Ecto neural progenitor cell (in vitro differentiated cells): ENCODE measurements at places on chromosomes 16 and 17.

- DNase-seq = no peak
Measured at GRCh38 chr16:35252356-35252936, 1793.0 kb downstream of the TP53TG3F start.

- peak; percentile 89 for DNase-seq
Measured at GRCh38 chr17:56597495-56597990, 4.0 kb downstream of the NOG start.

DNA sequence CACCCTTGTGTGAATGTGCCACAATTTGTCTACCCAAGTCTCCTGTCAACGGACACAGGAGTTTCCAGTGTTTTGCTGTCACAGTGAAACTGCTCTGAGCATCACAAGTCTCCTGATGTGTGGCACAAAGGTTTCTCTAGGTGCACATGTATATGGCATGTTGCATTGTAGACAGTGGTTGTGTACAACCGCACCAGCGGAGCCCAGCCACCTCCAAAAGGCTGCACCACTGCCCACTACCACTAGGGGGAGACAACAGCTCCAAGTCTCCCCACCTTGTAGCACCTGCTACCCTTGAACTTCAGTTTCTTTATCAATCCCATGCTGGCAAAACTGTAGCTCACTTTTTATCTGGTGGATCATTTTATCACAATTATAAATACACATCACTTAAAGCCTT lies 95.5 kb upstream of the ZNF469 start:
- no peak for DNase-seq

DNA sequence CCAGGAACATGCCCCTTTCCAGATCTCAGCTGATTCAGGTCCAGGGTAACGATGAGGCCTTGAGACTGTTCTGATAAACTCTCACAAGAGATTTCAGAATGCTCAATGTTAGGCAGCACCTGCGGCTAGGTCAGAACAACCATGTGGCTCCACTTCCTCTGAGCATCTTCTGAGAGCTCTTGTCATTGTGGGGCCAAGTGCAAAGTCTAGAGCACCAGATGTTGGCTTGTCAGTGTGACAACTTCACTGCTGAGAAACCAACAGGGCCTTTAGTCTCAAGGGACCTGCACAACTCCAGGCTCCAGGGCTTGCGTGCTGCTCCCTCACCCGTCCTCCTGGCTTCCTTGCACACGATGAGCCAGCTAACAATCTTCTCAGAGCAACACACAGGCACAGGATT lies 29.0 kb downstream of the FCSK start:
- DNase-seq = no peak

DNA sequence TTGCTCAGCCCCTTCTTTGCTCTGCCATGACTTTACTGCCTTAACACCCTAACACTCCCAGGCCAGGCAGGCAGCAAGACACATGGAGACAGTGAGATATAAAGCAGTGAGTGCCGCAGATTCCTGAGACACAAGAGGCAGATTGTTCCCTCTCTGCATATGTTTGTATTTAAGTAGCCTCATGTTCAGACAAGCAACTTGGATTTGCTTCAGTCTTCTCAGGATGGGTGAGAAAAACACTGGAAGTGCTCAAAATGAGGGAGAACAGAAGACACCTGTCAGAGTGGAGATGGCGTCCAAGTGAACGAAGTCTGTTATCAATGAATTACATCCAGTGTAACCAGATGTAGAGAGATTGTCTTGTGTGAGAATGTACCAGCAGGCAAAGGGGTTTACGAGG lies 86.8 kb downstream of the CES1 start:
- DNase-seq = no peak

DNA sequence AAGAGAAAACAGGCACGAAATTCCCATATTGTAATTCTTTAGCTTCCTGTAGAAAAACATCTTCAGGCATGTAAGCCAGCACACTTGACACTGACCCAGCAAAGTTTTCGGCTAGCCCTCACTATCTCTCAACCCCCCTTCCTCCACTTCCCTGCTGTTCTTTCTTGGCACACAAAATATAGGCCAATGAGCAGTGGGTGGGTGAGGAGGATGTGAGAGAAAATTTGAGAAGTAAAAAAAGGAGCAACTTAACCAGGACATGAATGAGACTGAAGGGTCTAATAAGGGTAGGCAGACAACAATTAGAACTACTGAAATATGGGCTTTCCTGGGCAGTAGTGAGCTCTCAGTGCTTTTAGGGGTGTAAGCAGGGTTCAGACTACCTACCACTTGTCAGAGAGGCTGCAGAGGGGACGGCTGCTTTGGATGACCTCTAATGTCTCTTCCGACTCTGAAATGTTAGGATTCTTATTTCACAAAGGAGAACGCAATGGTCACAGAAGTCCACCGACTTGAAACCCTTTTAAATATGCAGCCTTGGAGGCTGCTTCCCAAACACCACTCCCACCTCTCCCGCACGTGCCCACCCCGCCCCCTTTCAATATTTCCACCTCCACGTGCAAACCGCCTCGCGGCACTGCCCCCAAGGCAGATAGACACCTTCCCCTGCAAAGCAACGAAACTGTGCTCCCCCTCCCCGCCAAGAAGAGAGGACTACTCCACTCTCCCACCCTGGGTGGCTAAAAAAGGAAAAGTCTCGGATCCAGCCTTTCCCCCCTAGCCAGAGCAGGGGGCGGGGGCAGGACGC lies 889 bp downstream of the MBTD1 start:
- peak; percentile 73 for DNase-seq

DNA sequence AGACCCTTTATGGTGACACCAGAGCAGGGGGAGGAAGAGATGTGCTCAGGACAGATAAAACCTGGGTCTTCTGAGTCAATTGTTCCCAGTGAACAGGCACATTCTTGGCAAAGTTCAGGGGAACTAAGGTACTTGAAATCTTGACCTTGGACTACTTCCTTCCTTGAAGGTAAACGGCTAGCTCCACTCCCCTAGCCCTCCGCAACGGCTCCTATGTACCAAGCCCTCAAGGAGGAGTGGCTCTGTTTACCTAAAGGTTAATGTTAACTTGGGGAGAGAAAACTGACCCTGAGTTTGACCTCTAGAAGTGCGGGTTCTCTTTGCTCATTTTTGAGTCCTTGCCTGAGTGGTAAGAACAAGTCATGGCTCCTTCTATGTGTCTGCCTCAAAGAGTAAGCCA lies 7.8 kb downstream of the TTLL6 start:
- no peak for DNase-seq

- DNase-seq = no peak
Measured at GRCh38 chr16:75263963-75264445, 12.6 kb upstream of the BCAR1 start.

DNA sequence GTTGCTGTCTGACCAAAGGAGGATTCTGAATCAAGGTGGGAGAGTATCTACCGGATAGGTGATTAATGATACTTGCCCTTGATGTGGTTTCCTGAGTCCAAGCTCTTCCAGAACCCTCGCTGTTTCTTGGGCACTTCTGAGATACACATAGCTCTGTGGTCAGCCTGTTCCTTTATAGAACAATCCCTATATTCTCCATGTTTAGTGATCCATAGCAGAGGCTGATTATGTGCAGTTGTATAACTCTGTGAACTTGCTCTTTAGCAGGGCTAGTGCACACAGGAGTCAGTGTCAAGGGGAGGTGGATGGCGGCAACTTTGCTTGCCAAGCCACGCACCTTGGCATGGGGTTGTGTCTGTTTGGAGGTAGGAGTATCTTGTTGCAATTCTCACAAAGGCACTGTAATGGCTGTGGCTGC lies 36.1 kb downstream of the ARL4D start:
- no peak for DNase-seq

DNA sequence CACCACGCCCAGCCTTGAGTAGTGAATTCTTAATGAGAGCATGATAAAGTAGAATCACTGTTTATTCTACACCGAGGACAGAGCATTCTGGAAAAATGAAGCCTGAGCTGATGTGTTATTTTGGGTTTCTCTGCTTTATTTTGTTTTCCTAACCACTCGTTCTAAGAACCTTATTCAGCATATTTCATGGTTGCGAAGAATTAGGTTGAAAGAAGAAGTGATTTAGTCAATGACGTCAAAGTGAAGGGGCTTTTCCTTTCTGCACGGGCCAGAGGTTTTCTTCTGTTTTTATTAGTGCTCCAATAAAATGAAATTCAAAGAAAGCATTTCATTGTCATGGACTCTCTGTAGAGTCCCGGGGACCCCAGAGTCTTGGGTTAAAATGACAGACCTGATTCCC lies 178.5 kb downstream of the MAF start:
- no peak for DNase-seq

GRCh38 chr16:83592778-83593177 lies 215.0 kb upstream of the HSBP1 start:
- no peak for DNase-seq

- DNase-seq = no peak
Measured at GRCh38 chr16:82470620-82471152, 156.1 kb upstream of the CDH13 start.

- DNase-seq = no peak
Measured at GRCh38 chr16:89367538-89367915, 122.8 kb downstream of the ANKRD11 start.

DNA sequence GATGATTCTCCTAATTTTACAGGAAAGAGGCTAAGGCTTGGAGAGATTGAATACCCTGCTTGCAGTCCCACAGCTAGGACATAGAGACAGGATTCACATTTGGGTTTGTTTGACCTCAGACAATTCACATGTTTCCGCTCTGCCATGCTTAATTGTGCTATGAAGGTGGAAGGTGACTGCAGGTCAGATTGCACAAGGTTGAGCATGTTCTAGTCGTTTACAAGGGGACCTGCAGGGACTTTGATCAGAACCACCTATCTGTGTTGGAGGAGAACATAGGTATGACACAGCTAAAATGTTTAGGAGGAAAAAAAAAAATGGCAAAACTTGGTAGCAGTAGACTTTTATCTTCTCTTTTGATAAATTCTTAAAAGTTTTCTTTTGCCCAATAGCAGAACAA lies 4.9 kb upstream of the ANKFN1 start:
- no peak for DNase-seq

GRCh38 chr16:87491522-87492290 lies 1.1 kb downstream of the ZCCHC14 start:
- no peak for DNase-seq

DNA sequence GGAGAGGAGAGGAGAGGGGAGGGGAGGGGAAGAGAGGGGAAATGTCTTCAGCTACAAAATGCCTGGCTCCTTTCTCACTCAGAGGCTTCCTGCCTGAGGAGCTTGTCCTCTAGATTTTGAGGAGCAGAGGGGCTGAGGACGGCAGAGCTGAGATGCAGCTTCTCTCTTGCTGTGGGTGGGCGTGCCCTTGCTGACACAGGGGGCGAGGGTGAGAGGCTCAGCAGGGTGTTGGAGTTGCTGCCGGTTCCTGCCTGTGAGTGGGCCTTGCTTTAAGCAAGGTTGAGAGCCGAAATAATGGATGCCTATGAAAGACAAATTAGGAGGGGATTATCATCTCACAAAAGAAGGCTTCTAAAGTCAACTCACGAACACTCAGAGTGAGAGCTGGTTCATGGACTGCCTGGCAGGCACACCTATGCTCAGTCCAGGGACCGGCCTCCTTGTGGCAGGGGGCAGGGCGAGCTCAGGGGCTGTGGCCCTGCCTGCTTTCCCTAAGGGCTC lies 215.6 kb downstream of the MSI2 start:
- DNase-seq = peak; percentile 71

GRCh38 chr17:17060001-17060922 lies 18.0 kb downstream of the MPRIP start:
- no peak for DNase-seq

DNA sequence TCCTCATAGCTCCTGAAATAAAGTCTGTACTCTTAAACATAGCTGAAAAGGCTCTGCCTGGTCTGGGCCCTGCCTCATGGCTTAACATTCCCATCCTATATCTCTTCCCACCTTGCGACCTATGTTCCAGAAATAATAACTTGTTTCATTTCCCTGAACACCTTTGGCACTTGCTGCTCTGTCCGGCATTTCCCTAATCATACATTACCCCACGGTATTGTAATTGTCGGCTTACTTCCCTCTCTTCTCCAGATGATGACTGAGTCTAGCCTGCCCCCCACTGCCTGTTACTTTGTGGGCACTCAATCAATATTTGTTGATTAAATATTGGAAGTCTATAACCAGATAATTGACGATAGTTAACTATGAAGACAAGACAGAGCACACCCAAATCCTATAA lies 23.3 kb upstream of the SUPT4H1 start:
- DNase-seq = no peak

DNA sequence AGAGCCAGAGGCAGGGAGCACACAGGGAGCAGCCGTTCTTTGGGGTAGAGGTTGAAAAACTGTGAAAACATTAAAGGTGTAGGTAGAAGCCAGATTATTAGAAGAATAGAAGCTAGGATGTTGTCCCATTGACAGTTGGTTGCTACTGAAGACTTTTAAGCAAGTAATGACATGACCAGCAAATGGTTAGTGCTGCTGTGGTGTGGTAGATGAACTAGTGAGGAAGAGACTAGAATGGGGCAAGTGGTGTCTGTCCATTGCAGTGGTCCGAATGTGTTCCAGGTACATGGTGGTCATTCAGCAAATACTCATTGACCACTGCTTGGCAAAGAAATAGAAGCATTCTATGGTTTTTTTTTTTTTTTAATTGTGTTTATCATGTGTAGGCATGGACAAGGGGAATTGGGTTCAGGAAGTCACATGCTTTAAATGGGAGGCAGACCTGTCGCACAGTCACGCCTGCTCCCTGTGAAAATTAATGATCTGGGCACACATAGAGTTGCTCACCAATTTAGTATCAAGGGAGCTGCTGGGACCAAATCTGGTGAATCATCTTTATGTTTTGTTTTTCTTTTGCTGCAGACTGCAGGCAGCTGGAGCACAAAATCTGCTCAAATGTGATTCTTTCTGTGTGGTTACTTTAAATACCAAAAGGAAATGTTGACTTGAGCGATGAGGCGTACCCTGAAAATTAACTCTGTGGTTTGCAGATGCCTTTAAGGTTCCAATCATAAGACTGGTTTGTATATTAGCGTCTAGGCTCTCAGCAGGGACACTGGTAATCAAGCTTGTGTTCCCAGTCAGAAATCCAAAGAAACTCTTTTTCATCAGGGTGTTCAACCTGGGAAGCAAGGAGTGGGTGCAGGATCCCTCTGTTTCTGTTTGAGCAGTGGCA lies 30.7 kb downstream of the YPEL2 start:
- DNase-seq = no peak

DNA sequence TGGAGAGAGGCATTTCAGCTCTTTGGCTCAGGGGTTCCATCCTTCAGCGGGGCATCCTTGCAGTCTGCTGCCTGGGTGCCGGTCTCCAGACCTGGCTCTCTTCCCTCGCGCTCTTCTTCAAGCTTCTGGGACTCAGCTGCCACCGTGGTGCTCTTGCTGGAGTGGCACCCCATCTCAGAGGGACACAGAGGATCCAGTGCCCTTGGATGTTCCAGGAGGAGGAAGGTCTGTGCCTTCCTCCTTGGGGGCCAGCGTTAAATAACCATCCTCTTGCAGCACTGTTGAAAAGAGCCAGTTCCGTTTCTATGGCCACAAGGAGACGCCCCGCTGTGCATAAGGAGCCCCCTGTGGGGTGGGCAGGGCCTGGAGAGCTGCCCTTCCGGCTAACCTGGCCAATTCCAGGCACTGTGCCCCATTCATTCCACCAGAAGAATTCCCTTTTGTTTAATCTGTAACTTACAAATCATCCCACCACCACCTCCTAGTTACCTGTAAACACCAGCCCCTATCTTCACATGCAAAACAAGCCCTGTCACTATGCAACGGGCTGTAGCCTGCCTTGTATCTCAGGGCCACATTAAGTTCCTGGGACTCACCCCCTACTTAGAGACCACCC lies 8.6 kb downstream of the CHD9NB start:
- DNase-seq = peak; percentile 70

- no peak for DNase-seq
Measured at GRCh38 chr16:67383284-67383683, 10.0 kb downstream of the TPPP3 start.
